HS-5 (cell line): ENCODE measurements at places on chromosomes 4 and X.

DNA sequence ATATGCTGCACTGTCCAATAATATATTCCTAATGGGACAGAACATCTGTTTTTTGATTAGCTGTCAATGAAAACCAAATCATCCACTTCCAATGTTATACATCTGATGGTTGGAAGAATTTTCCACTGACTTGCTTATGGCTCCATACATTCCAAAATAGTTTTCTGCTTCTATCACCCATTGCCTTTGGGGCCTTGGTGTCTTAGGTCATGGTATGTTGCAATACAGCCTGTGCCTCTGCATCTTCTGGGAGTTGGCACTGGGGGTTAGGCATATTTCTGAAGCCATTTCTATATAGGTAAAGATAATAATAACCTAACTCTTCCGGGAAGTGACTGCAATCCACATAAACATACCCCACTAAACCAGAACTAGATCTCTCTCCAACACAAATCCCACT is 53.2 kb upstream of the NR3C2 start:
- DNase-seq, result no peak

GRCh38 chrX:9253211-9253610 is 211.6 kb upstream of the TBL1X start:
- no peak for DNase-seq

DNA sequence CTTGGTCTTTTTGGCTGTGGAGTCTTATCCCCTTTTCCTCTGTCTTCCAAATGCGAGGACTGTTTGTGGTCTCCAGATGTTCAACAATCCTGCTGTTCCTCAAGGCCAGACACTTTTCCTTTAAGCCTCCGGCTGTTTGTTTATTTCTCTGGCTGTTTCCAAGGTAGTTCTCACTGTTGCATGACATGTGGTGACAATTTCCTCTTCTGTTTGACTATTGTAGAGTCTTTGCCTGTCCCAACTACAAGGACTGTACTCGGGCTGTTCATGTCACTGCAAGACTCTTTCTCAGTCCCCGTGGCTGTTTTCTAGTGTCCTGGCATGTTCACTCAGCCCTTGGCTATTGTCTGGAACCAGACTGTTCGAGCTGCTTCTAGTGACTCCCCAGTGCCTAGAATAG is 50.6 kb downstream of the ZNF157 start:
- no peak for DNase-seq

GRCh38 chr4:12633053-12633651 is 851.0 kb downstream of the RAB28 start:
- peak; percentile 14 for DNase-seq

- DNase-seq, result no peak
Measured at GRCh38 chr4:22490718-22491315, 25.0 kb downstream of the ADGRA3 start.

DNA sequence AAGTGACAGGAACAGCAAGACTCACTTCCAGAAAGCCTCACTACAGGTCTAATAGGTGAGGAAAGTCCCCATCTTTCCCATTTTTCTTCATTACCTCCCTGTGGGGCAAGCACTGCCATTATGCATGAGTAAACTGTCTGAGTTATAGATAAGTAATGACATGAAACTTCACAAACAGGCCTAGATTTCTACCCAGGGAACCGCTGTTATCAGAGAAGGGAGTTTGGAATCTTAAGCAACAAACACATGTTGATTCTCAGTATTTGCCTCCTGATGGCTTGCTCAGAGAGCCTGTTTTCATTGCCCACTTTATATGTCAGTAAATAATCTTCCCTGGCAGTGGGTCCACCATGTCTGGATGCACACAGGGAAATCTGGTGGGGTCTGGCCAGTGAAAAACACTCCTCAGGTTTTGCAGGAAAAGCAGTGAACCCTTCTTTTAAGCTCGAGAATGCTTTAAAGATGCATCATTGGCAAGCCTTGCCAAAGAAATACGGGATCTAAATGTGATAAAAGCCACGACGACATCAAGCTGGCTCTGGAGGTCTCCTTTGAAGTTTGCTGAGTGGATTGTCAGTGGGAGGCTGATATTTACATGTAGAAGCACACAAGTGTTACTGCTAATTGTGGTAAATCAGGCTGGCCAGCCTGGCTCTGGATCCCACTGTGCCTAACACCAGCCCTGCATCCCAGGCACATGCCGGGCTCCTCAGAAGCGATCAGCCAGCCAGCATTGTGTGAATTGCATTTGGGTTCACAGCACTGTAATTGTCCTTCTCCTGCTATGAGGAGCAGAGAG is 25.2 kb downstream of the PDGFRA start:
- no peak for DNase-seq

- DNase-seq, result no peak
Measured at GRCh38 chr4:156419080-156419685, 465.5 kb upstream of the CTSO start.
